ENCODE measurements at places on chromosomes 11 and 22.

GRCh38 chr11:40203606-40204005 is 1255.8 kb downstream of the LRRC4C start:
- no peak for DNase-seq

DNA sequence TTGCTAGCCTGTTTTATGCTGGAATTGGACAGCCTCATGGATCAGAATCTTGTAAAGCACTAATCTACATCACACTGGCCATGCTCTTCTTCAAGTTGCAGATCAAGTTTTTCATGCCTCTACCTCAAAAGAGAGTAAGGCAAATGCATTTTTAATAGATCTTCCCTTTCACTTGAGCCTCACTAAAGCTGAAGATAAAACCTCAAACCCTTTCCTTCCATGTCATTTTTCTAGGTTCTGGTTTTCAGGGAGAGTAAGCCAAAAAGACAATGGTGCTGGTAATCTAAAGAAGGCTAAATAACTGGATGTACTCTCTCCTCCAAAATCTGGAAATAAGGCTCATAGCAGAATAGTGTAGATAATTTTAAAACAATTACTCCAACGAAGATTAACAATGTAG is 28.3 kb downstream of the POU2AF1 start:
- no peak for DNase-seq

GRCh38 chr11:118427707-118428106 is 8.6 kb upstream of the KMT2A start:
- DNase-seq, result no peak

DNA sequence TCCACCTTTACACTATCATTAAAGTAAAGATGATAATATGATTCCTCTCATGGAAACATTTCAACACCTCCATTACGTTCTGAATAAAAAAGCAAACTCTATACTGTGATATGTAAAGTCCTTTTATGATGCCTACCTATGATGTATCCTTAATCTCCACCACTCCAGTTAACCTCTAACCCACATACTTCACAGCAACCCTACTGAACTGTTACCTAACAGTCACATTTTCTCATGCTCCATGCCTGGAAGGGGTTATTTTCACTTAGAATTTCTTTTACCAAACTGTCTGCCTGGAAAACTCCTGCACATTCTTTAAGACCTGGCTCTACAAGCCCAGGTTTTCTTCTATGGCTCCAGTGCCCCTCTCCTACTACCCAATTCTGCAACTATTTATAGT is 129.1 kb downstream of the FCHSD2 start:
- DNase-seq, result no peak

DNA sequence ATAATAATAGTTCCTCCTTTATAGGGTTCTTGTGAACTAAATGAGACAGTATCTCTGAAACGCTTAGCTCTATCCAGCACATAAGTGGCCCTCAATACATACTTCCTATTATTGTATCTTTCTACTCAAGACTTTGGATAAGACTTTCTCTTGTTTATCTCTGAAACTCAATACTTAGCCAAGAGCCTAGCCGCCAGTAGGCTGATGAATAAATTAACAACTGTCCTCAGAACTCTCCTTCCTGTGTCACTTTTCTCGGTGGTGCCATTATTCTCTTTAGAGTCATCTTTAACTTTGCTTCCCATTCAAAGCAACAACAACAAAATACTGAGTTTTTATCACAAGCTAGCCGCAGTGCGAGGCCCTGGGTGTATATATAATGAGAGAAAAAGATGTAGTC is 86.9 kb downstream of the FAM83F start:
- no peak for DNase-seq

DNA sequence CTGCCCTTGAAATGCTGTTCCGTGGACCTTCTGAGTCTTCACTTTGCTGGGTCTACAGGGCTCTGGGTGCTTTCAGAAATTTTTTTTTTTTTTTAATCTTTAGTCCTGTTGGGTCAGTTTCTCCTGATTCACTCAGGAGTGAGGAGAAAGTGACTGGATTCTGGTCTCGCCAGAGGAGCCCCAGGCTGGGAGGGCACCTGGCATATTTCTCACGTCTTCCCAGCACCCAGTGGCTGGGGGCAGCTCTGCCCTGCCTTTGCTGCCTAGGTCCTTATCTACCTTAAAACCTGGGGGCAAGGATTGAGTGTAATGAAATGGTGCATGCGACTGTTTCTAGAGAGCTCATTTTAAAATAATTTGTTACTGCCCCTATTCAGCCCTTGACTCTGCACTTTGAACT is 23.3 kb downstream of the SAMM50 start:
- DNase-seq, result no peak

DNA sequence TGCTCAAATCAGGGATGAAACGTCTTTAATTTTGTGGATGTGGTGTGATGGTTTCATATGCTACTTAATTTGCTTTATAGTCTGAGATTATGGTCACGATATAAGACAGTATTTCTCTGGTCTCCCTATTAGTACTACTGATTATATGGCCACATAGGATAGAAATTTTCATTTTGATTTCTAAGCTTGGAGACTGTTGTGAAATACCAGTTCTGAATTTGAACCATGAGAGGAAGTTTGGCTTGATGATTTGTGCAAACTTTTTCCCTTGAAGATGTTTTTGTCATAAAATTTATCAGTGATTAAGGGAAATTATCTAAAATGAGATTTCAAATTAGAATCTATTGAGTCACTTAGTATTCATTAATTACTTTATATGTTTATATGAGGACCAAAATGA is 2.7 kb downstream of the RNF169 start:
- DNase-seq, result no peak
